Esophagus mucosa (tissue), 1 donor: ENCODE measurements at places on chromosomes 11 and 22. TPM values are rescaled to one million over a fixed set of nuclear protein-coding genes. Genes with fewer than 3 reads are reported as not detected.

DNA sequence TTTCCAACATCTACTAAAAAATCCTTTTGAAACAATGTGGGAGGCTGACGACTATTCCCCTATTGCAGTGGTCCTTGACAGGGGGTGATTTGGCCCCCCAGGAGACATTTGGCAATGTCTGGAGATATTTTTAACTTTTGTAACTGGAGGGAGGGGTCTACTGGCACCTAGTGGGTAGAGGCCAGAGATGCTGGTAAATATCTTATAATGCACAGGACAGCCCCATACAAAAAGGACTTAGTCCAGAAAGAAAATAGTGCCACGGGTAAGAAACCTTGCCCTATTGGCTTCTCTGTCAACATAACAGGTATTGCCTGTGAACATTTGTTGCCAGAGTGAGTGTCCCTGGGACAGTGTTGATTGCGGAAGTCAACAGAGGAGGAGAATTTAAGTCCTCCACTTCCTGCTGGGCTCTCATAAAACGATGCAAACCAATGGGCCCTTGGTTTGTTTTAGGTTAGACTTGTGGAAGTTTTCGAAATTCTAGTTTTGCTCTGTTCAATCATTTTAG is 101.6 kb downstream of the MAML2 start:
- ATAC-seq, result no peak

DNA sequence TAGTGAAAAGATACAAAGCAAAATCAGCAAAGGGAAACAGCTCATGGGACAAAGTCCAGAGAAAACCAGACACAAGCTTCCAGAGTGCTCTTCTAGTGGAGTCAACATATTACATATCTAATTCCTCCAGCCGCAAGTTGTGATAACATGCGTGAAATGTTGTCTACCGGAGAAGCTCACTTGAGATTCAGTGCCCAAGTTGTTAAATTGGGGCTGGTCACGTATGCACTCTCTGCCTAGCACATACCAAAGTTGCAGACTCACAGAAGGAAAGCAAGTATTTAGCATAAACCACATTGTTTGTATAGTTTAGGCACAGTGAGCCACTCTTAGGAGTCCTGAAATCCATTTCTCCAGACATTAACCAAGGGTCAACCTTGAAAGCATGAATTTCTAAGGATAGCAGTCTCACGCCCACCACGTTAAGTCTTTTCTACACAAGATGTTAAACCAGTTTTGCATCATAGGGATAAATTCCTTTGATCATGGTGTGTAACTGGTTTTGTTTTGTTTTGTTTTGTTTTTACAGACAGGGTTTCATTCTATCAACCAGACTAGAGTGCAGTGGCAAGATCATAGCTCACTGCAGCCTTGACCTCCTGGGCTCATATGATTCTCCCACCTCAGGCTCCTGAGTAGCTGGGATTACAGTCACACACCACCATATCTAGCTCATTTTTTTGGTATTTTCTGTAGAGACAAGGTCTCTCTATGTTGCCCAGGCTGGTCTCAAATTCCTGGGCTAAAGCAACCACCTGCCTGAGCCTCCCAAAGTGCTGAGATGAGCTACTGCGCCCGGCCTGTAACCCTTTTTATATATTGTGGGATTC is 39.5 kb upstream of the EP300 start:
- no peak for ATAC-seq

DNA sequence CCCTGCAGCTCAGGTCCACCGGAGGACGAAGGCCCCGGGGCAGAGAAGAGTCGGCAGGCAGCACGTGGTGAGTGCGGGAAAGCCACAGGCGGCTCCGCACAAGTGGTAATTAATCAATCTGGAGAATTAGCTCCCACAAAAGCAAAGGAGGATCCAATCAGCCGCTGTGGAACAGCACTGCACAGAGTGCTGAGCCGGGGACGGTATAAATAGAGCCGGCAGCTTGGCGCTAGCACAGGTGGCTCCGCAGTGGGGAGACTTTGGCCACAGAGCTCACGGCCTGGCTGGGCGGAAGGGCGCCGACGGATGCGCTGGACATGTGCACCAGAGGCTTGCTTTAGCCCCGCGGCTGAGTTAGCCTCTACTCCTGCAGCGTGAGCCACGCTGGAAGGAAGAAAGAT is 48.9 kb downstream of the IGSF9B start:
- no peak for ATAC-seq

- no peak for ATAC-seq
Measured at GRCh38 chr11:78704811-78705210, 130.1 kb upstream of the NARS2 start.

- ATAC-seq, result peak; percentile 34
Measured at GRCh38 chr11:36210529-36210928, 78.7 kb downstream of the COMMD9 start.

GRCh38 chr11:1302041-1302460 is 7.4 kb downstream of the TOLLIP start:
- no peak for ATAC-seq

KRTAP5-10 gene
- total RNA-seq, result 0.16 TPM

KLHL35 gene
- total RNA-seq, result 0.84 TPM
